Inflammatory macrophage treated with lipopolysaccharide for 1 hour (primary cell): ENCODE measurements at places on chromosomes 4 and X.
A peak's percentile ranks its signal among the peaks of the same experiment; 100 is the strongest.

DNA sequence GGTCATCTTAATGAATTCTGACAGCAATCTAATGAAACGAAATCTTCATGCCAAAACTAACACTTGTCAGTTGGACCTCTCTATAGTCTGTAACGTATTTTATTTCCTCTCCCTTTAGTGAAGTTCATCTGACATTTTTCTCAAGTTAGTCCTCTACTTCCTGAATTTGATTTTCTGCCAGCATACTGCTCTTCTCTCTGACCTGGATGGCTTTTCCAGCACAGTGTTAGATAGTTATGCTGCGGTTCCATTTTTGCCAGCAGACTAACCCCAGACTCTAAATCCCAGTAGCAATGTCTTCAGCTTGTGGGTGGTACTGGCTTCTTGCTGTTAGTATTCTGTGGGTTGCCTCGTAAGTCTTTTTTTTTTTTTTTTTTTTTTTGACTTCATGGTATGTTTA lies 146.7 kb upstream of the VEGFC start:
- DNase-seq: no peak

DNA sequence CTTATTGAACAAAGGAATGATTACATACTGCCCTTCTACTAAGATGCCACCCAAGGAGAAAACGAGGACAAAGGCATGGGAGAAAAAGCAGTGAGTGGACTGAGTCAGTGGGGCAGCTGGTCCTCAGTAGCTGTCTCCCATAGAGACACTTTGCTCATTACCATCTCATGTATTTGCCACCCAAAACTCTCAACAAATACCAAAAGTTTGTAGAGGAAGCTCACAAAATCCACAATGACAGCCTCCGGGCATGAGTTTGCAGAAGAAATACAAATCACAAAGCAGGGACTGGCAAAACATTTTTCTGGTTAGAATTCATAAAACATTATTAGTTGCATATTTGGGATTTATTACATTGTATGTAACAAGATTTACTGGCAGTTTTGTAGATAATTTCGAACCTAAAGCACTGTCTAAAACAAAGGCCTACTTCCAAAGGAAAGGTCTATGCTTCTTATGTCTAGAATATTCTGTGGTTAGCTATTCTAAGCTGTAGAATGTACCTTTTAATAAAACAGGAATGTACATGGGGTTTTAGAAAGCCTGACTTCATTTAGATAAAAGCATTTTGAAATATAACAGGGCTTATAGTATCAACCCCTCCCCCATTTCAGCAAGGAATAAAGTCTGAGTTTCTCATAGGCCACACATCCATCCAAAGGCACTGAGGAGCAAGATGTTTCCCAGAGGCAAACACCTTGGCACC lies 17.7 kb downstream of the PCDH18 start:
- DNase-seq: no peak

GRCh38 chrX:81301877-81302276 lies 100.0 kb downstream of the SH3BGRL start:
- DNase-seq: no peak

- DNase-seq: no peak
Measured at GRCh38 chrX:9938516-9938915, 28.6 kb upstream of the CLDN34 start.

DNA sequence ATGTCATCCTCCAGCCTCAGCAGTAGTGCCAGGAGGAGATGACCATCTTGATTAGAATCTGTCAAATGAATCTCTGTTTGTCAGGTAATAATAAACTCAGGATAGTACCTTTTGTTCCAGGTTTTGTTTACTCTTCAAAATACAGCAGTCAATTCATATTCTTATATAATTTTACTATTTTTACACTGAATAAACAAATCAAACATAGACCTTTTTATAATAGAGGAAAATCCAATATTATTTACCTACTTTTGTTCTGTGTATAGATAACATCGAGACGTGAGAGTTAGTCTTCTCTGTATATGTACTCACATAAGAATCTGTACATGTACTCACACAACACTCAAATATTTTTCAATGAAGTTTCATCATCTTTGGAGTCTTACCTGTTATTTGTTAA lies 365.4 kb upstream of the EPHA5 start:
- DNase-seq: no peak

- DNase-seq: no peak
Measured at GRCh38 chr4:3073158-3074077, 920 bp downstream of the HTT-AS start.

- no peak for DNase-seq
Measured at GRCh38 chr4:16116019-16116418, 32.2 kb upstream of the PROM1 start.

GRCh38 chr4:151472711-151473110 lies 63.7 kb downstream of the FHIP1A start:
- no peak for DNase-seq

DNA sequence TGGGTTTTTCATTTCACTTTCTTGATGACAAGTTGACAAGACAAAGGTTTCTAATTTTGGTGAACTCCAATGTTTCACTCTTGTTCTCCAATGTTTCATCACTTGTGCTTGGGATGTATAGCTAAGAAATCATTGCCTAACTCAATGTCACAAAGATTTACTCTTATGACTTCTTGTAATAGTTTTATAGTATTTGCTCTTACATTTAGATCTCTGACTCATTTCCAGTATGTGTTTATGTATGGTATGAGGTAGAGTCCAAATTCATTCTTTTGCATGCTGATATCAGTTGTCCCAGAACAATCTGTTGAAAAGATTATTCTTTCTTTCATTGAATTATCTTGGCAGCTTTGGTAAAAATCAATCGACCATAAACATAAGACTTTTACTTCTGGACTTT lies 12.2 kb upstream of the NWD2 start:
- DNase-seq: peak; percentile 6

- DNase-seq: no peak
Measured at GRCh38 chr4:147318586-147318985, 162.3 kb upstream of the EDNRA start.

GRCh38 chrX:136468391-136469103 lies 19.2 kb upstream of the BRS3 start:
- no peak for DNase-seq

DNA sequence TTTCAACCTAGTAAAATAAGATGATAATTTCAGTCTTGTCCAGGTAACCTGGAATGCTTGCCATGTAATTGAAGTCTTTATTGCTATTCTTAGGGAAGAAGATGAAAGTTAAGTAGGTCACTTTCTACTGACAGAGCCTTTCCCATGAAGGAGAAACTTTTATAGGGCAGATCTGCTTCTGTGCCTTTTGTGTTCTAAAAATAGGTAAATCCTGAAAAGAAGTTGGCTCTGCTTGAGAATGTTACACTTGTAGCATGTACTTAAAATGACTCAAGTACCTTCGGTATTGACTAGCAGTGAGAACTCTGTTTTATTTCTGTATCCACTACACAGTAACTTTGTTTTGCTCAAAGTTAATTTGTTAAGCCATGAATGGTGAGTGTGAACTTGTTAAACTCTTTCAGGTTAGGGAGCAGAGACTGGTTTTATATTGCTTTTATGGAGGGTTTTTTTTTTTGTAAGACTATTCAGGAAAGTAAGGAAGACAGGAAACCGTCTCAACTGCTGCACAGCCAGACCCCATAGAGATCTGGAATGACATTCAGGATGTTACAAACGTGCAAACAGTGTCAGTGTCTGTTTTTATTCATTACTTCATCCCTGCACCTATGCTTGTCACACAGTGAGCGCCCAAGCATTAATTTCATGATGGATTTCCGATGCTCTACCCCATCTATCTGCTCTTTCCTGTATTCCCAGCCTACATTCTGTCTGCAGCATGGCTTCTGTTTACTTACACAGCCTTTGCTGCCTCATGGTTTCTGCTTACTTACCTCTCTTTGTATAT lies 53.0 kb downstream of the SEPTIN11 start:
- no peak for DNase-seq

DNA sequence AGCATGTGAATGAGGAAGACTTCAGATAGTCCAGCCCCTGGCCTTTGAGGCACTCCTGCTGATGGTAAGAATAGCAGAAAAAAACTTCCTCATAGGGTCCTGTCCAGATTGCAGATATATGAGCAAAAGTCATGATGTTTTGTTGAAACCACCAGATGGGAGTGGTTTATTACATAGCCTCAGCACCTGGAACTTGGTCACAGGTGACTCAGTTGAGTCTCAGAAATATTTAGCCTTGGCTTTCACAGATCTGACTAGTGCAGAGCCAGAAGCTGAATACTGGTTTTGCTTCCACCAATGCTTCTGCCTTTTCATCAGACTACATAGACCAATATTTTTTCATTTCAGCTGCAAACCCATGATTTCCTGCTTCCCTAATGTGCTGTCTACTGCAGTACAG lies 994.9 kb upstream of the SLIT2 start:
- no peak for DNase-seq

DNA sequence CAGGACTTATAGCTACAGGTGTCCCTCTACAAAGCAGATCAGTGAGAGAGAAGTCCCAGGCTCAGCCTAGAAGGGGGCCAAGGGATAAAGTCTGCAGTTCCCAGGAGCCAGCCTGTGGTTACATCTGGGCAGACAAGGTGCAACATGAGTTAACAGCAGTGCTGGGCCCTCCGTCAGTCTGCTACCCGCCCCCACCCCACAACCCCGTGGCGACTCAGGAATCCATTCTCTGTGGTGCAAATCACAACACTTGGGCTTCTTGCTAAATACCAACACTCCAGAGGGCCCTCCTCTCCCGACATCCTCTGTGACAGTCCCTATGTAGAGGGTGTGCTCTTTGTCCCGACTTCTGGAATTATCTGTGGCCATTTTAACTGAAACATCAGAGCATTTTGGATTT lies 13.8 kb downstream of the GPM6B start:
- DNase-seq: no peak

DNA sequence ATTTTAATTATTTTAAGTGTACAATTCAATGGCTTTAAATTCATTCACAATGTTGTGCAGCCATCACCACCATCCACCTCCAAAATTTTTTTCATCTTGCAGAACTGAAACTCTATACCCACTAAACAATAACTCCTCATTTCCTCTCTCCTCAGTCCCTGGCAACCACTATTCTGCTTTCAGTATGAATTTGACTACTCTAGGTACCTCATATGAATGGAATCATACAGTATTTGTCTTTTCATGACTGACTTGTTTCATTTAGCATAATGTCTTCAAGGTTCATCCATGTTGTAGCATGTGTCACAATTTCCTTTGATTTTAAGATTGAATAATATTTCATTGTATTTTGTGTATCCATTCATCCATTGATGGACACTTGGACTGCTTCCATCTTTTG lies 46.9 kb downstream of the KIF4A start:
- DNase-seq: no peak

DNA sequence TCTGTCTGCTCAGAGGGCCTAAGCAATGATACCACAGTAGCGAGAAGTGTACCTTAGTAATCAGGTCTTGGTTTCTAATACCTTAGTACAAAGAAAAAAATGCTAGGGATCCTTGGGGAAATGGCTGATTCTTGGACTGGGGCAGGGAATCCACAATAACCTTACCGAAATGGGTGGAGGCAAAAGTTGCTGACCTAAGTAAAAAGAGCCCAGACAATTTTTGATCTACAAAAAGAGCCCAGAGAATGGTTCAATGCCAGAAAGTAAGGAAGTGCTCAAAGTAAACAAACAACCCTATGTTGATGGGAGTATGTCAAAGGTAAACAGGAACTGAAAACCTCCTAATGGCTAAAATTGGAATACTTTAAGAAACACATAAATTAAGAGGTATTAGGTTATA lies 130.1 kb upstream of the MAGEB18 start:
- no peak for DNase-seq

DNA sequence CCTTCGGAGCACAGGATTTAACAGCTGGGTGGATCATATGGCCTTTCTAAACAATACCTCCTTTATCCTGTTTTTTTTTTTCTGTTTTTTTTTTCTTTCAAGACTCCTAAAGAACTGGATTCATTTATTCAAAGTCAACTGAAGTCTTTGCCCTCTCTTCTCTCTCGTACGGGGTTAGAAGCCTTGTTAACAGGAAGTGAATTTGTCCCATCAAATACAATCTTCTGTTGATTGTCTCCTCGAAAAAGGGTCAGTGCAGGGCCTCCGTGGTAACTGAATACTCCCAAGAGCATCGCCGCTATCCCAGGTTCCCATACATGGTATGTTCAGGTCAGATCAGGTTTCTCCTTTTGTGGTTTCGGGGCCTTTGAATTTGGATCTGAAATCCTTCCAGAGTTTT lies 1.8 kb upstream of the TMEM128 start:
- no peak for DNase-seq

GRCh38 chrX:53716328-53717088 lies 30.0 kb upstream of the HUWE1 start:
- peak; percentile 83 for DNase-seq

DNA sequence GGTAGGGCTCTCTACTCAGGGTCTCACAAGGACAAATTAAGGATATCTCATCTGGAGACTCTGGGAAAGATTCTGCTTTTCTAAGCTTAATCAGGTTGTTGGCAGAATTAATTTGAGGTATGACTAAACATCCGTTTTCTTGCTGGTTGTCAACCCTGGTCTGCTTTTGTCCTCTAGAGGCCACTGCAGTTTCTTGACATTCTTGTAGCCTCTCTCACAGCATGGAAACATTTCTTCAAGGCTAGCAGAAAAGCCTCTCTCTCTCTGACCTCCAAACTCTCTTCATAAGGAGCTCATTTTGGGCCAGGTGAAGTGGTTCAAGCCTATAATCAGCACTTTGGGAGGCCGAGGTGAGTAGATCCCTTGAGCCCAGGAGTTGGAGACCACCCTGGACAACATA lies 749.5 kb upstream of the PCDH7 start:
- DNase-seq: no peak

- DNase-seq: no peak
Measured at GRCh38 chr4:40333921-40334352, 1.2 kb upstream of the CHRNA9 start.

DNA sequence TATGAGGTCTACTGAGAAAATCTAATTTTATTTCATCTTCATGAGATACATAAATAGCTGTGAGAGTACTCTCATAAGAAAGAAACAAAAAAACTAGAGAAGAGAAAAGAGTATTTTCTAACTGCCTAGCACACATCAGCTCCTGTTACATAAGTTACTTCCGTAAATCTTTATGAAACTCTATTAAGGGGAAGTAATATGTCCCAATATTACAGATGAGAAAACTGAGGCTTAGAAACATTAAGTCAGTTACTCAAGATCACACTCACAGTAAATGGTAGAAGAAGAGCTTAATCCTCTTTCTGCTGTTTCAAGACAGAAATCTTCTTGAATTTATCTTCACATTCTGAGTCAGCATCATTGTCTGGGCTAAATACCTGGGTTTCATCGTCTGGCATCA lies 164.1 kb downstream of the DTHD1 start:
- peak; percentile 48 for DNase-seq

GRCh38 chrX:13489454-13489853 lies 79.9 kb upstream of the EGFL6 start:
- peak; percentile 39 for DNase-seq
